Activated CD4-positive, alpha-beta T cell treated with anti-CD3 and anti-CD28 coated beads, Interleukin-2, amount 50 U/mL, for 16 hours (primary cell): ENCODE measurements at places on chromosomes 3 and 15.

- DNase-seq = no peak
Measured at GRCh38 chr15:91376038-91376437, 276.0 kb downstream of the SV2B start.

- DNase-seq = no peak
Measured at GRCh38 chr3:129502641-129503408, 25.6 kb upstream of the RHO start.

DNA sequence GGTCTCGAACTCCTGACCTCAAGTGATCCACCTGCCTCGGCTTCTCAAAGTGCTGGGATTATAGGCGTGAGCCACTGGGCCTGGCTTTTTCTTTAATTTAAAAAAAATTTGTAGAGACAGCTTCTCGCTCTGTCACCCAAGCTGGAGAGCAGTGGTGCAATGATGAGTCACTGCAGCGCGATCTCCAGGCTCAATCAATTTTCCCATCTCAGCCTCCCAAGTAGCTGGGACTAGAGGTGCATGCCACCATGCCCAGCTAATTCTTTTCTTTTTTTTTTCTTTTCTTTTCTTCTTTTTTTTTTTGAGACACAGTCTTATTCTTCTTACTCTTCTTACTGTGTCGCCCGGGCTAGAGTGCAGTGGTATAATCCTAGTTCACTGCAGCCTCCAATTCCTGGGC, 19.8 kb downstream of the TUBGCP4 start:
- no peak for DNase-seq

DNA sequence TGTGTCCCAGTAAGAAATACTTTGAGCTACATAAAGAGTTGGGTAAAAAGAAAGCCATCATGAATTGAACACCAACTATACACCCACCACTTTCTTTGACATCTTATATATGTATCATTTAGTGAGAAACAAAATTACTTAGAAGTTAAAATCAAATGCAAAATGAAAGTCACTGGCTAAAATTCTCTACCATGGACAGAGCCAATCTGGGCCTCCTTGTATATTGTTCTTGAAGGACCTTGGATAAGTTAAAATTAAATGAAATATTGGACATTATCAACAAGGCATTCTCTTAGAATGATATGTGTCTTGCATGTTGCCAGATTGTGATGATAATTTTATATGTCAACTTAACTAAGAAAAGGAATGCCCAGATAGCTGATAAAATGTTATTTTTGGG, 64.2 kb upstream of the CHL1 start:
- no peak for DNase-seq

DNA sequence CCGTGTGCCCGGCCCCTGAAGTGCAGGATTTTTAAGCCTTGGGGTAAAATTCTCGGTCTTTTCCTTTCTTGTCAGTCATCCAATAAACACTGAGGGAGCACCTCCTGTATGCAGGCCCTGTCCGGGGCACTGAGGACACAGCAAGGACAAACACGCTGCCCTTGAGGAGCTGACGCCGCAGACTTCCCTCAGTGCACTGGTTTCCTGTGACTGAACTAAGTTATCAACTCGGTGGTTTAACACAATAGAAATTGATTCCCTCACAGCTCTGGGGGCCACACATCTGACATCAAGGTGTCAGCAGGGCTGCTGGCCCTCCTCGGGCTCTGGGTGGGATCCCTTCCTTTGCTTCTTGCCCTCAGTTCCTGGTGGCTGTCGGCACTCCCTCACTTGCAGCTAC, 65.1 kb downstream of the ZNF445 start:
- DNase-seq = no peak

- DNase-seq = no peak
Measured at GRCh38 chr3:100197876-100198275, 62.9 kb upstream of the TBC1D23 start.

GRCh38 chr3:24220859-24221657, 273.6 kb downstream of the THRB start:
- no peak for DNase-seq

- DNase-seq = no peak
Measured at GRCh38 chr15:79078763-79079410, 11.7 kb downstream of the RASGRF1 start.

DNA sequence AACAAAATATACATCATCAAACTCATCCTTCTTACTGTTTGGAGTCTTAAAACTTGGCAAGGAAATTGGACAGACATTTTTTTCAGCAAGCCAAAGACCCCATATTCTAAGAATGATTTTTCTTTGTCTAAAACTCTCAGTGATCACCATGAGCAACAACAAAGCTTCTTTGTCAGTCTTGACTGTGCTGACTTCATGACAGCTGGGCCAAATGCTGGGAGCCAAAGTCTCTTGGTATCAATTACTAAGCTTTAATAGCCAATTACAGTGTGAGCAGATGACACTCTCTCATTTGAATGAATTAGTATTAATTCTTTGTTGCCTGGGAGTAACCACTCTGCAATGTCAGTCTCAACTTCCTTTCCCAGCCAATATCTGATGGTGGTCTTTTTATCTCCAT, 48.1 kb upstream of the GK5 start:
- no peak for DNase-seq

DNA sequence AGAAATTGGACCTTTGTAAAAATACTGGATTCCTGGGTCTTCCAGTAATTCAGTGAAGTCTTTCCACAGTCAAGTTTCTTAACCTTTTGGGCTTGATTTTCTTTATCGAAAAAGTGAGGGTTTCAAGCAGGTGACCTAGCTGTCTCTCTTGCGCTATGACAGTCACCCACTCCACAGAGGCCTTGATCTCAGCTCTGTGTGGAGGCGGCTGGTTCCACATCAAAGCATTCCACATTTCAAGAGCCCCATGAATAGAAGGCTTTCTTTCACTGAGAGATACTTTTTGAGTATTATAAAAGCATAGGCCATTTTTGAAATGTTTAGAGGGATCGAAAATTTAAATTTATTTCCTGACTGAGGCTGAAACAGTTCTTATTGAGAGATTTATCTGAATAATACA, 43.9 kb downstream of the GABRA5 start:
- no peak for DNase-seq

- DNase-seq = no peak
Measured at GRCh38 chr3:14810801-14811661, 7.7 kb upstream of the FGD5 start.

- DNase-seq = no peak
Measured at GRCh38 chr3:138670407-138670806, 61.8 kb downstream of the FAIM start.

DNA sequence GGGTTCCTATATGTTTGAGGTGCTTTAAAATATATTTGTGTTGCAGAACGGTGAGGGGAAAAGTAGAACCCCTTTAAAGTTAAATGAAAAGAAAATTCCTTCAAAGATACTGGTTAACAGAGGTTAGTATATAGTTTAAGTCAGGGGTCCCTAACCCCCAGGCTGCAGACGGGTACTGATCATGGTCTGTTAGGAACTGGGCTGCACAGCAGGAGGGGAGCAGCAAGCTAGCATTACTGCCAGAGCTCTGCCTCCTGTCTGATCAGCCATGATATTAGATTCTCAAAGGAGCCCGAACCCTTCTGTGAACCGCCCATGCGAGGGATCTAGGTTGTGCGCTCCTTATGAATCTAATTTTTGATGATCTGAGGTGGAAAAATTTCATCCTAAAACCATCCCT, 37.5 kb upstream of the RFX7 start:
- no peak for DNase-seq

- peak; percentile 97 for DNase-seq
Measured at GRCh38 chr3:39383881-39384664, 903 bp downstream of the SLC25A38 start.

- no peak for DNase-seq
Measured at GRCh38 chr3:172217877-172218276, 178.5 kb downstream of the FNDC3B start.

DNA sequence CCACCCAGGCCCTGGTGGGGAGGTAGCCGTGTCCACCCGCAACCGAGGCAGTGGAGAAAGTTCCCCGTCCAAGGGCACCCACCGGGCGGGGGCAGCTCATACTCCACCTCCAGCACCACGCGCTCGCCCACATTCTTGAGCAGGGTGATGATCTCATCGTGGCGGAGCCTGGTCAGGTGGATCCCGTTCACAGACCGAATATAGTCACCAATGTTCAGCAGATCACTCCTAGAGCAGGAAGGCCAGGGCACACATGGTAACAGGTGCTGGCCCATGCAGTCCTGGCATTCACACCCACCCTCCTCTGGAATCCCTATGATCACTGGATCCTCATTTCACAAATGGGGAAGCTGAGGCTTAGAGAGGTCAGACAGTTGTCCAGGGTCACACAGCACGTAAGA, 15.8 kb downstream of the GRIP2 start:
- no peak for DNase-seq

GRCh38 chr3:40871394-40871793, 327.9 kb upstream of the CTNNB1 start:
- no peak for DNase-seq

DNA sequence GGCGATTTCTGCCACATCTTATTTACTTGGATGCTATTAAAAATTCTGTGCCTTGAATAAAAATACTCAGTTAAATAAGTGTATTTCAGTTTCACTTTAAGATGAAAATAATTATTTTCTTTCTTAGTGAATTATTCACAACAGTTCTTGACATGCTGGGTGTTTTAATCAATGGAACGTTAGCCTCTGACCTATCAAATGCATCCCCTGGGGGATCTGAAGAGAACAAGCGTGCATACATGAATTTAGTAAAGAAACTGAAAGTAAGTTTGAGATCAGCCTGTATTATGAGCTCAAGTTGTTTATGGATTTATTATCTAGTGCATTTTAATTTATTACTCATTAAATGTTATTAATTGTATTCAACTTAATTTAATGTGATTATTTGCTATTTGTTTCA, 597 bp downstream of the P2RY12 start:
- no peak for DNase-seq

DNA sequence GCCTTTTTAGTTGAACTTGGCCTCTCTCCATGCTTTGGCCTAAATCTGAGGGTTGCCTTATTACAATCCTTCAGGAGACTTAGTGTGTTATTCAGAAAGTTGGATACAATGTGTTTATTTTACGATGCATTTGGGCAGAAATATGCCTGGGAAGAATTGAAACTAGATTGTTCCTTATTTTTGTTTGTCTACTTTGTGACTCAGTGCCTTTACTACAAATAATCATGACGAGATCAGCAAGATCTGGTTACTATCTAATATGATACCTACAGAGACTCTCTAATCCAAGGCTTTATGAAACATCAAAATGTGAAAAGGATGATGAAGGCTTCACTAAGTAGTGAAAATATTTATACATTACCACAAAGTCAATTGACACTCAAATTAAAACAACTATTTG, 82.2 kb downstream of the RBMS3 start:
- no peak for DNase-seq

GRCh38 chr15:81061490-81062253, 60.9 kb downstream of the TLNRD1 start:
- DNase-seq = no peak

DNA sequence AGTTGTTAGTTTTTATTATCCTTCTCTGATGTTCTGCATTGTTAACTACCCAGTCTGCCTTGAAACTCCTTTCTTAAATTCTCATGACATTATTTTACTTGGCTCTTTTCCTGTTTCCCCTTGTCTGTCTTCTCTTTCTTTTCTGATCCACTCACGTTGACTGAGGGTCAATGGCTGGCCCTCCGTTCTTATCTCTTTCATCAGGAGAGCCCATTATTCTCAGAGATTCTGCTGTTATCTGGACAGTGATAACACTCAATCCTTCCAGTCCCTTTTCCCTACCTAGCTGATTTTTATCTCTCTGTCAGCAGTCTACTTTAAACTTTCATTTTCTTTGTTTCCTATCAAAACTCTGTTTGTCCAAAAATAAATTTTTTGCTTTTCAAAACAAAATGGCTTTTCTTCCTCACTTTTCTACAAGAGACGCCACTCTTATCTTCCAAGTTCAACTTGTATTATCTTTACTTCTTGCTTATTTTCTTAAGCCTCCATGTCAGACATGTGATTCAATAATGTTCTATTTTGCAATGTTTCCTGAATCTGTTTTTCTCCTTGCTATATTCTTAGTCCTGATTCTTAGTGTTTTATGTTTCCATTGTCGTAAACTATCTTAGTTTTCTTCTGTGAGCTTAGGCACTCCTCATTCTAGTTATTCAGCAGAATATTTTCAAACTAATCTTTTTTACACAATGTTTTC, 120.2 kb downstream of the NEDD4 start:
- DNase-seq = no peak

GRCh38 chr3:99586701-99587100, 51.7 kb upstream of the COL8A1 start:
- DNase-seq = no peak

- no peak for DNase-seq
Measured at GRCh38 chr3:139518926-139519842, 20.4 kb downstream of the RBP1 start.

DNA sequence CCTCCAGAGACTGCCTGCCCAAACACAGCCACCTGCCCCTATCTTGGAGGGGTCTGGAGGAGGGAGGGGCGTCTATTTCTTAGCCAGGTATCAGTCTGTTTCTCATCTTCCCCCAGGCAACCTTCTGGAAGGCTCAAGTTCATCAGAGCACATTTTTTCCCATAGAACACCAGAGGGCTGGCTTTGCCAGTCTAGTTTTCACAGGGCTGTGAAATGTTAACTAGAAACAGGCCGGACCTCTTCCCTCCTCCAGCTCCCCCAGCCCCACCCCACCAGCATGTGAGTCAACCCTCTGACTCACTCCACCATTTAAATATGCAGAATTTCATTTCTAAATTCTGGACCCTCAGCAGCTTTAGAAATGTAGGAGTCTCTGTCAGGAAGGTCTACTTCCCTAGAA, 66.9 kb downstream of the SLCO2A1 start:
- no peak for DNase-seq

DNA sequence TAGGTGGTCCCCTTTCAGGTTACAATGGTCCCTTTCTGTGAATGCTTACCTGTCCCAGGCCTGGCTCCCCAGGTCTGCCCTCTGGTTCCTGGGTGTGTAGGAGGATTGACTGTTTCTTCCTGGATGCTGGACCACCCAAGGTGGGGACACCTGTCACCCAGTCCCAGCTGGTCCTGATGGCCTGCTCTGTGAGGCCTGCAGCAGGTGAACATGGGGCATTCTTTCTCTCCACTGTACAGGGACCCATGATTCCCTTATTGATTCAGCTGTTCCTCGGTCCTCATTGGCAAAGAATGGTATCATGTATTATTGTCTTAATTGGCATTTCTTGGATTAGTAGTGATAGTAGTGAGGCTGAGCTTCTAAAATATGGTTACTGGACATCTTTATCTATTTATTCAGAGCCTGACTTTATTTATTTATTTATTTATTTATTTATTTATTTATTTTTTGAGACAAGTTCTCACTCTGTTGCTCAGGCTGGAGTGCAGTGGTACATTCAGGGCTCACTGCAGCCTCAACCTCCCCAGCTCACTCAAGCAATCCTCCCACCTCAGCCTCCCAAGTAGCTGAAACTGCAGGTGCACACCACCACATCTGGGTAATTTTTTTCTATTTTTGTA, 8.8 kb upstream of the DNAJA4 start:
- no peak for DNase-seq

- DNase-seq = no peak
Measured at GRCh38 chr3:161558236-161558635, 61.6 kb downstream of the OTOL1 start.
